Activated T-helper 1 cell treated with Interleukin-2 at 50 U/mL for 16 hours (primary cell): ENCODE measurements at places on chromosomes 2 and 18.

GRCh38 chr2:1173528-1173927 lies 222.9 kb downstream of the SNTG2 start:
- no peak for DNase-seq

DNA sequence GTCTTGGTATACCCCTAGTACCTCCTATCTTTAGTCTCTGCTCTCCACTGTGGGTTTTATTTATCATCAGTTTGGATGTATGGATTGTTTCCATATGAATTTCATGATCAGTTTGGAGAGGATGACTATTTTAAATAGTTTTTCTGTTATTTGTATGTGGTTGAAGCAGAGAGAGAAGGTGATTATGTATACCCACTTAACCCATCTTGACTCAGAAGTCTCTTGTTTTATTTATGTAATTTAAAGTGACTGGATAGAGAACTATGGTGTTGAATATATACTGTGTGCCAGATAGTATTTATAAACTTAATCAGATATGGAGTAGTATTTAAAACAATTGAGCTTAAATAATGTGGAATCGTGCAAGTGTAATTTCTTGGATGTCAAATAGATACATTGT lies 39.9 kb downstream of the SMAD4 start:
- DNase-seq, result no peak

- DNase-seq, result no peak
Measured at GRCh38 chr2:225400060-225400511, 576 bp downstream of the NYAP2 start.

DNA sequence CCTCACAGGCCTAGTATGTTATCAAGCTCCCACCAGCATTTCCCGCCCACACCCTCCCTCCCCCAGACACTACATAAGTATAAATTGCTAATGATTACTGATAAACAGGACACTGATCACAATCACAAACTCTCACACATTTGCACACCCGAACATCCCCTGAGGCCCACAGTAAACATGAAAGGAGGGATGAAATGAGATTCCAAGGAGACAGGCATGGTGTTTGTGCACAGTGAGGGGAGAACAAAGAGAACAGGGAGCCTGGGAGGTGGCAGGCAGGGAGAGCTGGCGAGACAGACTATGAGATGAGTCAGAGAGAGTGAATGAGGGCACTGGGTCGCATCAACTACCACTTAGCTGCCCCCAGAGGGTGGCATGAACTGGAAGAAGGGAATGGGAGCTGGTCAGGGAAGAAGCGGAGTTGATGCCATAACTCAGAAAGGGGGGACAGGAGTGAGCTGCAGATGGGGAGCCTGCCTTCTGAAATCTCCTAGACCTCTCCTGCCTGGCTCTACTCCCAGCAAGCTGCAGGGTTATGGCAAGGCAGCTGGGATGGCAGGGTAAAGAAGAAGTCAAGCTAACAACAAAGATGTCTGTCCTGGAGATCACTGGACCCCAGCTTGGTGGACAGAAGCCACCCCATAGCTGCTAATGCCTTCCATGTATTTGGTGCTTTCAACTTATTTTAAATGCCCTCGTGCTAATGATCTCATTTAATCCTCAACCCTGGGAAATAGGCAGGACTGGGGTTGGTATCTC lies 5.1 kb downstream of the KIF3C start:
- DNase-seq, result no peak

DNA sequence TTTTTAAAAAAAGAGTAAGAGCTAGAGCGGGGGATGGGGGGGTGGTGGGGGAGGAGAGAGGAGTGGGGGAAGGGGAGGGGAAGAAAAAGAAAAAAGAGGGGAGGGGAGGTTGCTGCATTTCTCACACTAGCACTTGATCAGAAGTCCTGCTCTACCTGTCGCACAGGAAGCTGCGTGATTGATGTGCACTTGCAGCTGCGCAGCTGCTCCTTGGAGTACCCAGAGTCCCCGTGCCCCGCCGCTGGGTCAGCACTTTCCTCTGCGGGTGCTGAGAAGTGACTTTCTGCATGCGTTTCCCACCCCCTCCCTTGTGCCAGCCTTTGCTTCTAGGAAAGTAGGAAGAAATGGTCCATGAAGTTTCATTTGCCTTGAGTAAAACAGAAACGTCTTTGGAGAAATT lies 297.3 kb downstream of the ETAA1 start:
- DNase-seq, result no peak

GRCh38 chr2:144702051-144702450 lies 182.1 kb upstream of the ZEB2 start:
- no peak for DNase-seq

DNA sequence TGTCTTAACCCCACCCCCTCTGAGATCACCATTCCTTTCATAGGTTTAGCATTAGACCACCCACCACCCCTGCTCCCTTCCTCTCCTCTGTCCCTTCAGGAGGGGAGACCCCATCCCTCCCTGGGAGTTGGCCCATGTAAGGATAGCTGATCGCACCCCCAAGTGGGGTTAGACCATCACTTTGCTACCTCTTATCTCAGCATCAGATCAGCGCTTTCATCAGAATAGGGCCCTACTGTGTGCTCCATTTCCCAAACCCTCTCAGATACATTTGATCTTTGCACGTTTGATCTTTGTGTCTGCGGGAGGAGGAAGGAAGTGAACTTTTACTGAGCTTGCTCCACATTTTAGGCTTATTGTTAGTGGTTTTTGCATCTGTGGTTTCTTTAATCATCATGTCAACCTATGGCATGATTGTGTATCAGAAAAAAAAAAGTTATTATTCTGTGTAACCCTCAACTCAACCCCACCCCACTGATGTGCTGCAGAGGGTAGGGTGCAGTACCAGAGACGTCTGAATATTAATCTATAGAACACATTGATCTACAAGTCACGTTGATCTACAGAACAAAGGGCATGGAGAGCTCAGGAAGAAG lies 81.2 kb downstream of the PDCL3 start:
- no peak for DNase-seq

GRCh38 chr2:148907085-148907785 lies 32.2 kb downstream of the KIF5C start:
- no peak for DNase-seq
